ENCODE measurements at places on chromosomes 5 and 9.

GRCh38 chr5:14914623-14915260, 43.2 kb upstream of the ANKH start:
- DNase-seq = peak; percentile 86

GRCh38 chr5:99037668-99038067, 108.9 kb upstream of the CHD1 start:
- DNase-seq = no peak

GRCh38 chr5:32542216-32543059, 42.9 kb upstream of the SUB1 start:
- peak; percentile 68 for DNase-seq

- peak; percentile 83 for DNase-seq
Observed at GRCh38 chr5:147901599-147902039, 4.7 kb downstream of the C5orf46 start.

GRCh38 chr9:134648701-134649530, 7.3 kb downstream of the COL5A1 start:
- peak; percentile 88 for DNase-seq

DNA sequence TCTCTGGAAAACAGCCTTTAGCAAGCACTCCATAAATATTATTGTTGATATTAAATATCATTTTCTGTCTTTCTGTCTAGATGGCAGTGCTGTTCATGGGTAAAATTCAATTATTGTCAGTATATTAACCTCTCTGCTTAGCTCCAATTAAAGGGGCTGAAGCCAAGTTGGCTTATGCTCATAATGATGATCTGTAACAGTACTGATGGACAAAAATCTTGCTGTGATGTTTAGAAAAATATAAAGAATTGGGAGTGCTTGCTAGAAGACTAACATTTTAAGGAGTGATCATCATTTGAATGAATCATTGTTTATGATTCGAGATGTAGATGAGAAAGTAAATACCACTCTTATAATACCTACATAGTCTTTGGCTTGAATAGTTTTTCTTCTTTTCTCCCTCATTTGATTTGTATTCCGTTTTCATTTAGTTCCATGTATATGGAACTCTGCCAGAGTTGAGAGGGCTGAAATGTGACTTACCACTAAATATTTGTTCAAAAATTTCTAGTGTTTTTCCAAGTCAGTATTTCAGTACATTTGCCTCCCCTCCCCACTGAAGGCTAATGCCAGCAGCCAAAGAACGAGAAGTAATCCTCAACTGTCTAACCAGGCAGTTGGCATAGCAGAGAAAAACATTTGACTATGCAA, 538.3 kb downstream of the CSNK1G3 start:
- no peak for DNase-seq
